ENCODE measurements at places on chromosomes 7 and 10.

DNA sequence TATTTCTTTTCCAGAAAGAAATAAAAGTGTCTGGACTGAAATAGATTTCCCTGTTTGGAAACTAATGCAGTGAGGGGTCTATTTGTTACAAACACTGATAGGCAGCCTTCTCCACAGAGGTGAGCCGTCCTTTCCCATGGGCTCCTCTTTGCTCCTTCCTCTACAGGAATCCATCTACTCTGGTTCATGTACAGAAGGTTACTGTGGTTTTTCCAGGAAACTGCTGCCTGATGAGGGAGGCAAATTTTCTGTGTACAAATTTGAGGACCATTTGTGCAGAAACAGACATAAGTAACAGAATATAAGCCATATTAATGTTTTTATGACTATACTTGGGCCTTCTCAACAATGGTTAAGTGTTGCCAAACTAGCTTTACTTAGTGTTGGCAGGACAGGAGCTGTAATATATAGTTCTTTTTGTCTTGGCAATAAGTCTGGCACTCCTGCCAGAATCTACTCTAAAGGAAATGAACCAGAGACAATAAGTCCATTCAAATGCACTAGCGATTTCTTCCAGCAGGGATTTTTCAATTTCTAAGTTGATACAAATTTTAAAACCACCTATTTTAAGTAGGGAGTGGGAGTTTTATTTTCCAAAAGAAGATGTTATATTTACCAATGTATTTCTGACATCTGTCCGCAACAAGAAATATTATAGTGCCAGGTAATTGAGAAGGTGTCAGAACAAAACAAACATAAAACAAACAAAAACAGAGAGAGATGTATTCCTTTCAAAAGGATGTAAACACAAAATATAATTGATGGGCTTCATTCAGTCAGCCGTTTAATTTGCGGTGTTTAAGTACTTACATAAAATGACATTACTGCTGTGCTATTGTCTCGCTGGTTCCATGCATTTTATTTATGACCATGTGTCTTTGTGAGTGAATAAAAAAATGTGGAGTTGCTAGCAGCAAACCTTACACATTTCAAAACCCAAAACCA is 91.0 kb upstream of the NFE2L3 start:
- DNase-seq, result no peak

DNA sequence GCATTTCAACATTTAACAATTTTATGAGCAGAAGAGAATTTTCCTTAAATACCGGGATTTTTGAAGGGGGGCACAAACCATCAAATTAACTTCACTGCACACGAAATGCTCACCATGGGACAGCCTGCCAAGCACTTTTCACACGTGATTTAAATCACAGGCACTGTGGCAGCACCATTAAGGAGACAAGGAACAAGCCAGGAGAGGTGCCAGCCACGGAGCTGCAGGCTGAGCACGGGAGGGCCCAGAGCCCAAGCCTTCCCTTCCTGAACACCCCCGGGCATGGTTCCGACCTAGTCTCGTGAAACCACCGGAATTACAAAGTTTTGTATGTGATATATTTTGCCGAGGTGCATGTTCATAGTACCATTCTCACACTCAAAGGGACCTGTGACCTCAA is 13.4 kb downstream of the PITRM1 start:
- no peak for DNase-seq

DNA sequence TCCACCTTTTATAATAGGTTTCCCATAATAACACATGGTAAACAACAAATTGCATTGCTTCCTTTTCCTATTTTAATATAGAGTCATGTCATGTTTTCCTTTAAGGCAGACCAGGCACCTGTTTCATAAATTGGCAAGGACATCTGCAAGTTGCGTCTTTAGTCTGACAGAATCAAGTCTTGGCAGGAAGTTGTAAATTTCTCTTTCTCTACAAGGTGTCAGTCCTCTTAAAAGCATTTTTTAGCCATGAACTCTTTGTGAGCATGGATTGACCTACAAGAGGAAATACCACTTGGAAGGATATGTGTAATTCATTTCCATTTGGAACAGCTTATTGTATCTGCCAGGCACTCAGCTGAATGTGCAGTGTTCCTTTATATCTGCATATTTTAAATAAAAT is 176.8 kb downstream of the PRKG1 start:
- no peak for DNase-seq

GRCh38 chr10:13956826-13957225 is 370.1 kb downstream of the PRPF18 start:
- DNase-seq, result no peak

- DNase-seq, result no peak
Measured at GRCh38 chr7:94043299-94043698, 39.1 kb upstream of the BET1 start.

- no peak for DNase-seq
Measured at GRCh38 chr10:68109331-68109730, at the start of gene MYPN. Gene MYPN, plus strand, starts transcription at chr10:68109488. Its CDS starts 11,951 bp downstream, at chr10:68121439.

GRCh38 chr7:22730921-22731654 is 4.1 kb downstream of the IL6 start:
- no peak for DNase-seq

DNA sequence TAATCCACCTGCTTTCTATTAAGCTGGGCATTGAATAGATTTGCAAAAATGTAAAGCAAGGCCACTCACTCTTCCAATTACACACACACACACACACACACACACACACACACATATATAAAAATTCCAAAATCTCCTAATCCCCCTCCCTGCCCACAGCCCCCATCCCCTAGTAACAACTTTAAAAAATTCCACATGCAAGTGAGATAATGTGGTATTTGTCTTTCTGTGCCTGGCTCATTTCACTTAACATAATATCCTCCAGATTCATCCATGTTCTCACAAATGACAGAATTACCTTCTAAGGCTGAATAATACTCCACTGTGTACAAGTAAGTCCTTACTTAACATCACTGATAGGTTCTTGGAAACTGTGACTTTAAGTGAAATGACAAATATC is 24.2 kb downstream of the SH2D4B start:
- DNase-seq, result no peak

DNA sequence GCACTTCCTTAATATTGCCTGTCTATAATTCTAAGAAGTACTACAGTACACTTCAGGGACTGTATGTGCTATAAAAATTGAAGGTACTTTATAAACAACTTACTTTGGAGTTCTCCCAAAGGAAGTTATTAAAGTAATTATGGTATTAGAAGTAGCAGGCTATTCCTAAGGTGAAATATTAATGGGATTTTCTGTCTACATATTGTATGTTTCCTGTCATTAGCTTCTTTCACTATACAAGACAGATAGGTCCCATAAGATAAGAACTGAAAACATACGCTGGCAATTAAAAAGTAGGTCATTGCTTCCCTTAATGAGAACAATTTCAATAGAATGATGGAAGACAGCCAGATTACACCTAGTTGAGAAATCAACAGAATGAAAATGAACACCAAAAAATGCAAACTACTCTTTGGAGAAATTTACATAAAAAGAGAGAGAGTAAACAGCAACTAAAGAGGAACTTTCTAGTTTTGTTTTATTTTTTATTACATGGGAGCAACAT is 147.0 kb downstream of the HBP1 start:
- DNase-seq, result no peak

GRCh38 chr10:25493122-25493893 is 318.5 kb downstream of the GPR158 start:
- no peak for DNase-seq

- no peak for DNase-seq
Measured at GRCh38 chr7:45223728-45224630, 66.4 kb downstream of the RAMP3 start.

GRCh38 chr7:73774923-73775322 is 4.9 kb upstream of the CLDN3 start:
- DNase-seq, result no peak

Measured in left forelimb (tissue), 1 donor.